Neural crest cell (in vitro differentiated cells): ENCODE measurements at places on chromosomes 13 and 19. TPM values are rescaled to one million over a fixed set of nuclear protein-coding genes. Genes with fewer than 3 reads are reported as not detected.

- no peak for DNase-seq
- no peaks in the 10 kb centered on the region for H3K36me3 ChIP-seq
- H3K27ac ChIP-seq: no peak overlapping the region
- H3K4me3 ChIP-seq: no peak overlapping the region
- peaks cover 35% of the 10 kb centered on the region for H3K27me3 ChIP-seq
- H3K4me1 ChIP-seq: no peaks in the 10 kb centered on the region
These were observed 110.9 kb downstream of the IER2 start for GRCh38 chr19:13260883-13261653.

DNA sequence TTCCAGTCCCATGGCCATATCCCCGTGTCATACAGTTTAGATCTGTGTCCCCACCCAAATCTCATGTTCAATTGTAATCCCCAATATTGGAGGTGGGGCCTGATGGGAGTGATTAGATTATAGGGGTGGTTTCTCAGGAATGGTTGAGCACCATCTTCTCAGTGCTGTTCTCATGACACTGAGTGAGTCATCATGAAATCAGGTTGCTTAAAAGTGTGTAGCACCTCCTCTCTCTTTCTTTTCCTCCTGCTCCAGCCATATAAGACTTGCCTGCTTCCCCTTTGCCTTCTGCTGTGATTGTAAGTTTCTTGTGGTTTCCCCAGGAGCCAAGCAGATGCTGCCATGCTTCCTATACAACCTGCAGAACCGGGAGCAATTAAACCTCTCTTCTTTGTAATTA lies 197.8 kb downstream of the NALCN start:
- no peak for DNase-seq
- H3K27me3 ChIP-seq: no peaks in the 10 kb centered on the region
- no peaks in the 10 kb centered on the region for H3K36me3 ChIP-seq
- H3K4me1 ChIP-seq: no peaks in the 10 kb centered on the region
- H3K4me3 ChIP-seq: no peak overlapping the region

GRCh38 chr13:81677857-81678256 lies 1336.9 kb upstream of the SPRY2 start:
- H3K27ac ChIP-seq: no peak overlapping the region
- DNase-seq: no peak
- H3K4me1 ChIP-seq: no peaks in the 10 kb centered on the region
- no peaks in the 10 kb centered on the region for H3K36me3 ChIP-seq
- H3K4me3 ChIP-seq: no peak overlapping the region

DNA sequence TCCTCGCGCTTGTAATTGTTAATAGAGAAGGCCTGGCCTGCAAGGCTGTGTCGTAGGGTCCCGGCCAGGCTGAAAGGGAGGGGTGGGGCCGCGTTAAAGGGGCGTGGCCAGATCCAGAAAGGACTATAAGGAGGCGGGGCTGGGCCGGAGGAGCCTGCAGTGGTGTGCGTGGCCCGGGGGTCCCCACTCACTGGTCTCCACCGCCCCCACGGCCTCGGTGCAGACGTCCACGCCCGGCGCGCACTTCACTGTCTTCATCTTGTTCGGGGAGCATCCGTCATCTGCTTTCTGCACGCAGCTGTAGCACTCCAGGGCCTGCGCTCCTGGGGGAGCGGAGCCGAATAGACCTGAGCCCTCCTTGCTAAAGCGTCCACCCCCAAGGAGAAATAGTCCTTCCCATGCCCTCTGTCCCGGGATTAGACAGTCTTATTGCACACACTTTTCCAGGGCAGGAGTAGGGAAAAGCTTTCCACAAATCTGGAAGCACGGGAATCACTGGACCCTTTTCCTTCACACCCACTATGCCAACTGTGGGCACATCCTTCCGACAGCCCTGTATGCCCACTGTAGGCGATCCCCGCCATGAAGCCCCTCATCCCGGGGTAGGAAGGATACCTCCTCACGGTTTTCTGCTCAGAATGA lies 1.2 kb downstream of the LYPD3 start:
- H3K36me3 ChIP-seq: no peaks in the 10 kb centered on the region
- peak; percentile 61 for DNase-seq
- peak overlapping the region; percentile 96 for H3K4me3 ChIP-seq
- H3K27me3 ChIP-seq: peaks cover 49% of the 10 kb centered on the region

- no peak for DNase-seq
- H3K27me3 ChIP-seq: no peaks in the 10 kb centered on the region
- peaks cover 56% of the 10 kb centered on the region for H3K4me1 ChIP-seq
- H3K27ac ChIP-seq: no peak overlapping the region
- no peaks in the 10 kb centered on the region for H3K36me3 ChIP-seq
- no peak overlapping the region for H3K4me3 ChIP-seq
These were observed 430.3 kb downstream of the EFNB2 start for GRCh38 chr13:106105153-106105552.

GRCh38 chr19:19775891-19776205 lies 42.9 kb upstream of the ZNF14 start:
- H3K27me3 ChIP-seq: no peaks in the 10 kb centered on the region
- no peak for DNase-seq
- H3K4me1 ChIP-seq: peaks cover 27% of the 10 kb centered on the region
- H3K36me3 ChIP-seq: peaks cover 10% of the 10 kb centered on the region
- H3K4me3 ChIP-seq: peak overlapping the region; percentile 96

GRCh38 chr13:24997367-24997967 lies 98.5 kb upstream of the PABPC3 start:
- peaks cover 8% of the 10 kb centered on the region for H3K4me1 ChIP-seq
- peak; percentile 36 for DNase-seq
- H3K27ac ChIP-seq: no peak overlapping the region
- H3K4me3 ChIP-seq: no peak overlapping the region

Gene TYK2
- total RNA-seq: 100 and 103 TPM in 2 replicates

Gene ZNF613
- total RNA-seq: 6.3 and 8.7 TPM in 2 replicates

Gene TMEM190
- total RNA-seq: not detected in 2 replicates

Gene HDGFL2
- 103 and 110 TPM in 2 replicates for total RNA-seq

Gene WDR83
- total RNA-seq: 19.0 and 19.9 TPM in 2 replicates

Gene JUNB
- 9.3 and 9.6 TPM in 2 replicates for total RNA-seq

Gene NPHS1
- total RNA-seq: not detected in 2 replicates
